Frontal cortex (tissue), 4 donors: ENCODE measurements at places on chromosomes 11 and 22.

- DNase-seq: no peak
These were observed 1.3 kb downstream of the LRRC51 start for GRCh38 chr11:72081821-72082453.

GRCh38 chr11:2146051-2146450 is 6.9 kb upstream of the IGF2 start:
- DNase-seq: no peak

DNA sequence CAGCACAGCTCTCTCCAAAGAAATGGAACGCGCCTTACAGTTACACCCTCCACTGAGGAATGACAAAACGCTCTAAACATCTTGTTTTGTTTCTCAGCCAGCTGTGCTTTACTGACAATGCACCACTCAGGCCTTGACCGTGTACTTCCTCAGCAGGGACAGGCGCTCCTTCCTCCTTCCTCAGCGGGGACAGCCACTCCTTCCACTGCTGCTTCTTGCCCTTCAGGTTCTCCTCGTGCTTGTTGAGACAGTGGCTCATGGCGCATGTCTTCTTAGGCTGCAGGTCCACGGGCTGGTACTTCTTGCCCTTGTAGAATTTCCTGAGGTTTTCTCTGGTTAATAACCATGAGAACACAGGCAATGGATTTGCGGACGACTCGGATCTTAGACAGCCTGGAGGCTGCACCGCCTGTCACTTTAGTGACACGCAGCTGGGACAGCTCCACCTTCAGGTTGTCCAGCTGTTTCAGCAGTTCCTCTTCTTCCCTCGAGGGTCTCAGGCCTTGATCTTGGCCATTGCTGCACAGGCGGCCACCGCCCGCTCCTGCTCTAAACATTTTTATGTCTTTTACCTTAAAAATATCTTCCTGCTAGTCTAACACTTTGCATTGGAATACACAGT is 613.8 kb downstream of the BRD1 start:
- DNase-seq: no peak

GRCh38 chr22:45524966-45525365 is 22.3 kb downstream of the FBLN1 start:
- no peak for DNase-seq

DNA sequence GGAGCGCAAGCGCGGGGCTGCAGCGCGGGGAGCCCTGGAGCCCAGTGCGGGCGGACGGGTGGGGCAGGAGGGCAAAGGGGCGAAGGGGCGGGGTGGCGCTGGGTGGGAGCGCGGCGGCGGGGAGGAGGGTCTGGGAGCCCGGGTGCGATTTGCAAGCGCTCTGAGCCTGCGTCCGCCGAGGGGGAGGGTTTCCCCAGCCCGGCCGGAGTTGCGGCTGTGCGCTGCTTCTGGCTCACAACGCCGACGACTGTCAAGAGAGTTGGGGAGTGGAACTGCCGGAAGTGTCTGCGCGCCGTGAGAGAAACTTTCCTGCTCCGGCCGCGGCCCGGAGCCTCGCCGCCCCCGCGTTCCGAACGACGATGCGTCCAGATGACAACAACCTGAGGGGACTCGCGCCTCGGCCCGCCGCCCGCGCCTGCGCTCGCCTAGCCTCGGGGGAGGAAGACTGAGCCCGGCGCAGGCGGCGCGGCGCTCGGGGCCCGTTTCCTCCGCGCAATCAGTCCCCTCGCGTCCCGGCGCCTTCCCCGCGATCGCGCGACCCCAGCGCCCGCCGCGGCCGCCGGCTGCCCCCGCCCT is at the start of gene ARHGAP42:
Gene ARHGAP42 (plus strand): TSS at position 235 of the 576 bp plus-strand sequence. CDS start 391 bp downstream, outside the sequence.
- peak; percentile 53 for DNase-seq

- no peak for DNase-seq
These were observed 631.4 kb upstream of the LUZP2 start for GRCh38 chr11:23865341-23865975.

DNA sequence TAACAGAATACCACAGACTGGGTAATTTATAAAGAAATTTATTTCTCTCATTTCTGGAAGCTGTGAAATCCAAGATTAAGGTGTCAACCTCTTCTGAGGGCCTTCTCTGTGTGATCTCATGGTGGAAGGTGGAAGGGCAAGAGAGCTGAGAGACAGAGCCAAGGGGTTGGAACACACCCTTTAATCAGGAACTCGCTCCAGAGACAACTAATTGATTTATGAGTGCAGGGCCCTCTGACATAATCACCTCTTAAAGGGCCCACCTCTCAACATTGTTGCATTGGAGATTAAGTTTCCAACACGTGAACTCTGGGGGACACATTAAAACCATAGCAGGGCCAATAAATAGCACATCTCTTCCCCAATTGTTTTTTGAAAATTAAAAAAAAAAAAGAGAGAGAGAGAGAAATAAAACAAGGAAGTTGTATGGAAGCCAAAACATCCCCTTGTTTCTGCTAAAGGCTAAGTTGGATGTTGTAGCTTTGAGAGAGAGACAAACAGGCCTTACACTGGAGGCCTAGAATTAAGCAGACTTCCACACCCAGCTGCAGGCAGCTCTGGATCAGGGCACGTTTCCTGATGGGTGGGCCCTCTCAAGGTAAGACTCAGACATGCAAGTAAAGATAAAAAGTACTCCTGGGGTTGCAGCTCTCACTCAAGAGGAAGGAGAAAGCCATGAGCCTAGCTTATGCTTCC is 64.1 kb upstream of the BIRC3 start:
- DNase-seq: no peak

DNA sequence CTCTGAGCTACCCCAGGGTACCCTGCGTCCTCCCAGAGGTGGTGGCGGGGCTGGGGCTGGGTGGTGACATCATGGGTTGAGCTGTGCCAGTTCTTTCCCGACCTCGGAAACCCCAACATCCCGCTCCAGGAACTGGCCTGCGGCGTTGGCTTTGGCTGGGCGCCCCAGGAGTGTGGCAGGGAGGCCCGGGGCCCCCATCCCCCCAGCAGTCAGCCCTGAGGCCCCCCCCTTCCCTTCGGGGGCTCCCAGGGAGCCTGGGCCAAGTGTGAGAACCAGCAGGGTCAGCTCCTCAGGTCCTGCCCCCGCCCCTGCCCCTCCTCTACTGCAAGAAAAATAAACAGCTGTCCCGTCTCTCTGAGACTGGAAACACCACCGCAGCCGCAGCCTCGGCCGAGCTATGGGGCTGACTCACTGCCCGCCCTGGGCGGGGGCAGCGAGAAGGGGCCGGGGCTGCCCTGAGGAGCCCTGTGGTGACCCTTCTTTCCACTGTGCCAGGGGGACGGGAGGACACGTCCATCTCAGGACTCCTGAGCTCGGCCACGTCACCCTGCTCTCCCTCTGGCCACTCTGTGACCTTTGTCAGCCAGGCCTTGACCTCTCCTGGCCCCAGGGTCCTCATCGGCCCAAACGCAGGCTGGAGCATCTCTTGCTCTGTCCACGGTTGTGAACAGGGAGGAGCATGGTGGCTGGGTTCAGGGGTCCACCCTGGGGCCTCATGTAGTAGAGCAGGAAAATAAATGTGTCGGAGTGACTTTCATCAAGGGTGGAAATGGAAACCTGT is 73.4 kb downstream of the WNT7B start:
- DNase-seq: no peak

GRCh38 chr22:23516304-23516703 is 63.8 kb downstream of the IGLL1 start:
- no peak for DNase-seq

DNA sequence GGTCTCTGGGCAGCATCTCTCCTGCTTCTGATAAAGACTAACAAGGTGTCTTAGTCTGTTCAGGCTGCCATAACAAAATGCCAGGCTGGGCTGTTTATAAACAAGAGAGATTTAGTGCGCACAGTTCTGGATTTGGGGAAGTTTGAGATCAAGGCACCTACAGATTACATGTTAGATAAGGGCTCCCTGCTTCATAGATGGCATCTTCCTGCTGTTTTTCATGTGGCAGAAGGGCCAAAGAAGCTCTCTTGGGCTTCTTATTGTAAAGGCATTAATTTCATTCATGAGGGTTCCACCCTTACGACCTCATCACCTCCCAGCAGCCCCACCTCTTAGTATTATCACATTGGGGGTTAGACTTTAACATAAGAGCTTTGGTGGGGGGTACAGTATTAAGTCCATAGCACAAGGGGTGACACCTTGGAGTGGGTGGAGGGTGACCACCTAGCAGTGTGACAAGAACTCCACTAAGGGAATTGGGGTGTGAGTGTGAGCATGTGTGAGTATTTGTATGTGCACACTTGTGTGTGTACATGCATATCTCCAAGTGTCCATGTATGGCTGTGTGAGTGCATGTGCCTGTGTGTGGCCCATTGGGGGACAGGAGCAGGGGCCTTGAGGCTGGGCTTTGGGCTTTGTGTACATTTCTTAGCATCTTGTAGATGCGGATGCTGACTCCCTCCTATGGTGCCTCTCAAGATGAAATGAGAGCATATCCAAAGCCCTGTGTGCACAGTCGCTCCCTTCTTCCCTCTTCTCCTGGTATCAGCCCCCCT is 42.7 kb downstream of the BCR start:
- DNase-seq: no peak
